ENCODE measurements at places on chromosomes 16 and 17.

GRCh38 chr16:825341-826061 lies 25.0 kb upstream of the GNG13 start:
- DNase-seq = no peak

DNA sequence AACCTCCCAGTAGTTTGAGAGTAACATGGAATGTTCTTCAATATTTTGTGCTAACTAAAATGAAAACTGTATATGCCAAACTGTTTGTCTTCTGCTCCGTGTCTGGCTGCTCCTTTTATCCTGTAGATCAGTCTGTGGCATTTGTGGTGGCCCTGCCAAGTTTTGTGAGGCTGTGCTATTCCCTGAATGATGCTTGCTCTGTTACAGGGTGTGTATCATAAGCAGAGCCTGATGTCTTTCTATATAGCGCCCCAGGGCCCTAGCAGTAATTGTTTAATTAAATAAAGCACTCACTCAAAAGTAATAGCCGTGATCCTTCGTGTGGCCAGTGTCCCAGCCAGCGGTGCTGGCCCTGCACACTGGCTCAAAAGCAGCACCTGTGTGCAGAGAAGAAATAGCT lies 27.8 kb upstream of the NAT9 start:
- DNase-seq = no peak

DNA sequence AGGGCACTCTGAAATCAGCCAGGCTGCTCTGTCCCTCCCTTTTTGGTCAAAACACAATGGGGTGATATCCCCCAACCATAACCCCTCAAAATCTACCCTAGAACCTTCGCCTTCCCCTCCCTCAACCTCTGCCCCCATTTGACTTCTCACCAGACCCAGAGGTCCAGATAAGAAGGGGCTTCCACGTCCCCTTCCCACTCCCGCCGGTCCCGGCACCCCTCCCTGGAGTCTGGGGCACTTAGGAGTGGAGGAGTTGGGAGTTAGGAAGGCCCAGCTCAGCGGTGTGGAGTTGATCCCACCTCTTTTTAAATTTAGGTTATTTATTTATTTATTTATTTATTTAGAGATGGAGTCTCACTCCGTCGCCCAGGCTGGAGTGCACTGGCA lies 619 bp upstream of the TMEM92 start:
- no peak for DNase-seq

DNA sequence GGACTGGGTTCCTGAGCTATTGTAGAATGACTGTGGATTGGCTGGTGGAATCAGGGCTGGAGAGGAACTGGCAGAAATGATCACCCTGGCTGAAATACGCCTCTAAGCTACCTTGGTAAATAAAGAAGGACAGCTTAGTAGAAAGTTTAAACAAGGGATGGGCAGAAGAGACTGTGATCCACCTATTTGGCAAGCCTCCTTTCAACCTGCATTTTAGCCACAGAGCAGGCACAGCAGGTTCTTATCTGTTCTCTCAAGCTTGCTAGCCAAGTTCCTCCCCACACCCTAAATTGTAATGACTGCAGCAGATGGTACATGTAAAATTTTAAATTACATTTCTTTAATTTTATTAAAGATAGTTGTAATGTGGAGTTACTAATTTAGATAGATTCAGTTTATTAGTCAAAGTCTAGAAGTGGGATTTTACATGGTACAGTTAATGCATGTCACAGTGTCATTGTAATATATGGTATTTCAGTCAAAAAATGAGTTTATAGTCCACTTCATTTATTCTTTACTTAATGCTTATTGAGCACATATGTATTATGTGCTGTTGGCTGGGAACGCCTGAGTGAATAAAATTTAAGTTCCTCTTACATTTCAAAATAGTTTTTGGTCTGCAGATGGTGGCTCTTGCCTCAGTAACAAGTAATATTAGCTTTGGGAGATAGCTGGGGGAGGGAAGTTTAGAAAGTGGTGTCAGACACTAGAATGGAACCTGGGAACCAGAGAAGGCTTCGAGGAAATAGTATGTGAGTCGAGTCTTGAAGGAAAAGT lies 11.2 kb downstream of the EPN2 start:
- no peak for DNase-seq

- no peak for DNase-seq
Observed at GRCh38 chr17:69250641-69251040, 22.0 kb upstream of the ABCA10 start.

Measured in kidney (tissue), 22 donors.